ENCODE measurements at places on chromosomes 1 and 21. TPM values are rescaled to one million over a fixed set of nuclear protein-coding genes. Genes with fewer than 3 reads are reported as not detected.

Gene IL6R
- total RNA-seq, result 80.8 TPM

Gene PAQR6
- total RNA-seq, result 2.9 TPM

Gene SNX27
- 30.3 TPM for total RNA-seq

GRCh38 chr1:173050865-173051264 lies at the start of gene TNFSF18:
TNFSF18 (minus strand) TSS chr1:173050941; CDS start chr1:173050896, 45 bp downstream.
- H3K36me3 ChIP-seq, result no peaks in the 10 kb centered on the region
- no peak within 1 kb of the TSS for H3K4me3 ChIP-seq
- H3K27me3 ChIP-seq, result no peaks in the 10 kb centered on the region
- no peak within 1 kb of the TSS for H3K27ac ChIP-seq
- DNase-seq, result no peak

- H3K4me3 ChIP-seq, result no peak overlapping the region
- H3K27me3 ChIP-seq, result peaks cover 3% of the 10 kb centered on the region
- H3K4me1 ChIP-seq, result no peaks in the 10 kb centered on the region
- H3K27ac ChIP-seq, result no peak overlapping the region
Measured at GRCh38 chr1:48947761-48948537, 171.3 kb upstream of the BEND5 start.

DNA sequence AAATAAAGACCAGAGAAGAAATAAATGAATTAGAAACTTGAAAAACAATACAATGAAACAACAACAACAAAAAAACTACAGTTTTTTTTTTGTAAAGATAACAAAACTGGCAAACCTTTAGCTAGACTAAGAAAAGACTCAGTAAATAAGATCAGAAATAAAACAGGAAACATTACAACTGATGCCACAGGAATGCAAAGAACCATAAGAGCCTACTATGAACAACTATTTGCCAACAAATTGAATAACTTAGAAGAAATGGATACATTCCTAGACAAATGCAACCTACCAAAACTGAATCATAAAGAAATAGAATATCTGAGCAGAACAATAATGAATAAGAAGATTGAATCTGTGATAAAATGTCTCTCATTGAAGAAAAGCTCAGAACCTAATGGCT lies 742.0 kb downstream of the ADGRL2 start:
- no peaks in the 10 kb centered on the region for H3K36me3 ChIP-seq
- H3K4me1 ChIP-seq, result no peaks in the 10 kb centered on the region
- no peak for DNase-seq

DNA sequence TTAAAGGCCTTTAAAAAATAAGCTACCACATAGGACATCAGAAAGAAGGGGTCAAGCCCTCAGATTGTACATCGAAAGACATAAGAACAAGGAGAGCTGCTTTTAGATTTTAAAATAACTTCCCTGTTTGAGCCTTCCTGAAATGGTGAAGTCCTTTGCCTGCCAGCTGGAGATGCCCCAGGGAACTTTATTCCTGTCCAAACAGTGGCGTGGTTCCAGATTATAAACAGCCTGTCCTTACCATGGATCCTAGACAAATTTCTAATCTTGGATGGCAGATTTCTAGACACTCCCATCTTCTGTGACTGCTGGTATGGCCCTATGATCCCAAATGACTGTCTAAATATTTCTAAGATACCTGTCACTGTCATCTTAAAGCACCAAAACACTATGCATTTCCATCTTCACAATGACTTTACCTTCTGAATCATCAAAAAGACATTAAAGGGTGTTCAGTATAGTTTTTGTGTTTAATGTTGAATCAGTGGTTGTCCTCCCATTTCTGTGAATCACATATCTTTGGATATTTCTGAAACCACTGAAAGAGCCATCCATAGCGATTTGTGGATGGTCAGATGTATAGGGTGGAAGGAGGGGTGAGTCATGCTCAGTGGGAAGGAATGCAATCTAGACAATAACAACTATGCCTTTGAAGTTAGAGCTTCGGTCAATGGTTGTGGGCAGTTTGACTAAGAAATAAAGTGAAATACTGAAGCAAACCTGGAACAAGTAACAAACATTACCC lies 23.2 kb downstream of the ILDR2 start:
- DNase-seq, result no peak
- H3K36me3 ChIP-seq, result no peaks in the 10 kb centered on the region
- no peak overlapping the region for H3K4me3 ChIP-seq
- H3K27ac ChIP-seq, result no peak overlapping the region
- H3K4me1 ChIP-seq, result no peaks in the 10 kb centered on the region
